ENCODE measurements at places on chromosomes 1 and 21.

- no peak for DNase-seq
Observed at GRCh38 chr1:5579966-5580365, 412.3 kb downstream of the NPHP4 start.

- DNase-seq, result no peak
Observed at GRCh38 chr1:206797534-206798383, 25.5 kb upstream of the IL10 start.

- DNase-seq, result no peak
Observed at GRCh38 chr1:43199093-43199726, 27.1 kb downstream of the CFAP57 start.

DNA sequence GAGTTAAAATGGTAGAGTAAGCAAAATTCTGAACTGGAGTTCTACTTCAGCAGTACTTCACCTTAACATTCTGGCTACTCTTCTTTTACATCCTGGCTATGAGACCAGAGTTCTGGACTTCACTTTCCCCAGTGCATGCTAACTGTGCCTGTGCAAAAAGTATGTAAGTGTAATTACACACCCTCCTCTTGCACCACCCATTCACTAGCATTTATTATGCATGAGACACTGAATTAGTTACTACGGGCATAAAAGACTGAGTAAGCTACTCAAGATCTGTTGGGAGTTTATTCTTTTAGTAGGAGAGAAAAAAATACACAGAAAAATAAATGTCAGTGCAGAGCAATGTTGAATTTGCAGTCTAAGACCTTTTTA, 87.2 kb downstream of the GIPC2 start:
- no peak for DNase-seq

DNA sequence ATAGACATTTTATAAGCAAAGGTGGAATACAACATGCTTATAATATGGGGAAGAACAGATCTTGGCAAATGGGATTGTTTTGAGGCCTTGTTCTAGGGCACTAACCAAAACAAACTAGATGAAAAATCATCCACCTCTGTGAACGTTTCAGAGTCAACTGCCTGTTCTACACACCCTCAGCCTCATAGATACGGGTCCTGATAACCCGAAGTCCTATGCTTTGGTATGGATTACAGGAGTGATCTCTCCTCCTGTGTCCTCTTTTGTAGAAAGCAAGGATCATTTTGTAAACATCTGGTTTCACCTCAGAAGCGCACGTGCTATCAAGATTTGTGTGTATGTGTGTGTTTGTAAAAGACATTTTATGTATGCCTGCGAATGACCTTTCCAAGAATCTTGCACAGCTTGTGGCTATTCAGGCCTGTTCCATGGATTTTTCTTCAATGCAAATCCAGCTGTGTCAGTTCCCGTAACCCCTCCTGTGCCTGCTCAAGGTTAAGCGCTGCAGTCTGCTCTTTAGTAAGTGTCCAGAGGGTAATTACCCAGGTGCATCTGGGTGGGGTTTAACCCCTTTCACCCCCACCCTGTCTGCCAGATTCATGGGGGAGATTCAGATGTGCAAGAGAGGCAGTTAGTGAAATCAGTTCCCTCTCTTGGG, 132.4 kb downstream of the ROR1 start:
- DNase-seq, result no peak

- no peak for DNase-seq
Observed at GRCh38 chr1:207217778-207218511, 103.5 kb upstream of the CD55 start.

GRCh38 chr1:233240371-233240770, 55.2 kb downstream of the PCNX2 start:
- DNase-seq, result no peak

DNA sequence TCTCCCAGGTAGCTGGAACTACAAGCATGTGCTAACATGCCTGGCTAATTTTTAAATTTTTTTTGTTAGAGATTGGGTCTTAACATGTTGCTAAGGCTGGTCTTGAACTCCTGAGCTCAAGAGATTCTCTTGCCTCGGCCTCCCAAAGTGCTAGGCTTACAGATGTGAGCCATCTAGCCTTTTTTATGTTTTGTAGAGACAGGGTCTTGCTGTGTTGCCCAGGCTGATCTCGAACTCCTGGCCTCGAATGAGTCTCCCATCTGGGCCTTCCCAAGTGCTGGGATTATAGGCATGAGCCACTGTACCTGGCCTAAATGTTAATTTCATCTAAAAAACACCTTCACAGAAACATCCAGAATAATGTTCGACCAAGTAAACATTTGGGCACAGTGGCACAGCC, 48.6 kb downstream of the FNBP1L start:
- no peak for DNase-seq

DNA sequence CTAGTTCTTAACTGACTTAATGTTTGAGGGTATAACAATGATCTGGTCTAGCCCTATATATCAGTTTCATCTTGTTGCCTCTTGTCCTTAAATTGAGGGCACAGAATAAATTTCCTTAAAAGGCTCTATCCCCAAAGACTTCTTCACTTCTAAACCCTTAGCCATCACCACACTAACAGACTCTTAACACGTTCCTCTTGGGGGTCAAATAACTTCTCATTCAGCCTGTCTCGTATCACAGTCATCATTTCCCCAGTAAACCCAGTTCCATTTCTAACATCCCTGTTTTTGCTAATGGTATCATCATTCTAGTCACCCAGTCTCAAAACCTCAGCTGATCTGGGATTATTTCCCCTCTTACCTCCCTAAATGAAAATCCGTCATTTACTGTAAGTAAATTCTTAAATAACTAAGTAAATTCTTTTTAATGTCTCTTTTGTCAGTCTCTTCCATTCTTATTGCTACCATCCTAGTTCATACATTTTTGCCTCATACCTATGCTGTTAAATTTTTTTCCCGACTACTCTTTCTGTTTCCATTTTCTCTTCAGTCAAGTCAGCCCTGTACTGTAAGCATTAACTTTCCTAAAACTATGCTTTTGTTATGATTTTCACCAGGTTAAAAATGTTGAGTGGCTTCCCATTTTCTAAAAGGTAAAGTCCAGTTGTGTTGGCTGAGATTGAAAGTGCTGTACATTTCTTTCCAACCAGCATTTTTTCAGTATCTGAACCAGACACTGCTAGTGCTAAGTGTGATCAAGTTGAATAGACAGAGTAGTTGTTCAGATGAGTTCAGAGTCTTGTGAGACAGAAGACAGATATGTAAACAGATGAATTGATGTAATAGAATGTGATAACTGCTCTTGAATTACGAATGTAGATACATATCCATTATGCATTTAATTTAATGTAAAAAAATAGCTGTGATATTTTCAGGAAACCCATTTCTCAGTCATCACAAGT, 6.9 kb downstream of the CTTNBP2NL start:
- DNase-seq, result no peak

- DNase-seq, result no peak
Observed at GRCh38 chr1:225418598-225418997, 9.2 kb downstream of the LBR start.

DNA sequence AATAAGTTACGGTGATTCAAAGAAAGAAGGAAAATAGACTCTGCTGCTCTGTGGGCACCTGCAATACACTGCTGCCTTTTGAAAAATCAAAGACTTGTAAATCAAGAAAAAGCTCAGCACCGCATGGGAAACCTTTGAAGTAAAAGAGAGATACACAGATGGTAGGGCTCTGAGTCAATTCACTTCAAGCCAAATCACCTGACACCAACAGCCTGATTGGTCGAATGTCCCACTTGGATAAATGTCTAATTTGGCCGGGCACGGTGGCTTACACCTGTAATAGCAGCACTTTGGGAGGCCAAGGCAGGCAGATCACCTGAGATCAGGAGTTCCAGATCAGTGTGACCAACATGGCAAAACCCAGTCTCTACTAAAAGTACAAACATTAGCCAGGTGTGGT, 19.2 kb upstream of the RCAN3 start:
- no peak for DNase-seq

- DNase-seq, result no peak
Observed at GRCh38 chr1:68011657-68012375, 38.6 kb downstream of the DIRAS3 start.

DNA sequence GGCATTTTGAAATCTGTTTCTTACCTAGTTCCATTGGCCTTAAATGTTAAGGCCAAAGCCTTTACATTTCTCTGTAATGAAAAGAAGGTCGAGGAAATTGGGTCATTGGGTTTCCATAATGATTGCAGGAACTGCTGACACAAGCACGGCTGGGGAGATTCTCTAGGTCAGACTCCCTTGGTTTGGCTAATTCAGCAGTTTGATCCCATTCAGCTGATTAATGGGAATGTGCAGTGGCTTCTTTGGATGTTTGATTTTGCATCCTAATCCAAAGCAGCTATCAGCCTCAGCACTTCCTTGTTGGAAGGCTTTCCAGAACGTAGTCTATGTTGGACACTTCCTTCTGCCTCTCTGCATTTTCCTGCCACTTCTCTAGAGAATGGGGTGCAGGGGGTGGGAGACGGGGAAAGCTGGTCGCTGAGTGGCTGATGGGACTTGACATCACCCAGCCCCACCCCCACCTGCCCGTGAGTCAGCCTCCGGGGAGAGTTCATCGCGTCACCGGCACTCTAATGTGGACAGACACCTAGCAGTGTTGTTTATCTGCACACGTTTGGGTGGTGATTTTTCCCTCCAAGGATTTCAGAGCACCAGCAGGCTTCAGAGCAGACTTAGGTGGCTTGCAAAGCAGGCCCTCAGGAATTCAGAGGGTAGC, 5.4 kb downstream of the PSEN2 start:
- DNase-seq, result no peak

- DNase-seq, result no peak
Observed at GRCh38 chr1:201890806-201891450, 2.2 kb downstream of the SHISA4 start.

DNA sequence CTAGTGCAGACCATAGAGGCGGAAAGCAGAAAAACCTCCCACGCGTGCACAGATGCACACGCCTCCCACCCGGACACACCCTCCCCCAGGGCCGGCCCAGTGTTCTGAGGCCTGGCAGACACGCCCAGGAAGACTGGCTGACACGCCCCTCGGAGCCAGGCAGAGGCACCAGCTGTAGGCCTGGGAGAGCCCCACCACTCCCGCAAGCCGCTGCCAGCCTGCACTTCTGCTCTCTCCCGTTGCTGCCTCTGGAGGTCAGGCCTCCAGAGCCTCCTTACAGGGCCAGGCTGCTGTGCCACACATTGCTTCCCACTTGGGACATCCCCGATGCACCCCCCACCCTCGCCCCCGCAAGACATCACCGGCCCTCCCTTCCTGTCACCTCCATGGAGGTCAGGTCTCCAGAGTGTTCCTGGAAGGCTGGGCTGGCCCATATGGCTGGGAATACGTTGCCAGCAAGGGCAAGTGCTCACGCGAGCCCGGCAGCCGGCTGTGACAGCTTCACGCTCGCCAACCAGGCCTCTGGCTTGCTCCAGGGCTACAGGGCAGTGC, 40.4 kb downstream of the CASZ1 start:
- DNase-seq, result peak; percentile 39

DNA sequence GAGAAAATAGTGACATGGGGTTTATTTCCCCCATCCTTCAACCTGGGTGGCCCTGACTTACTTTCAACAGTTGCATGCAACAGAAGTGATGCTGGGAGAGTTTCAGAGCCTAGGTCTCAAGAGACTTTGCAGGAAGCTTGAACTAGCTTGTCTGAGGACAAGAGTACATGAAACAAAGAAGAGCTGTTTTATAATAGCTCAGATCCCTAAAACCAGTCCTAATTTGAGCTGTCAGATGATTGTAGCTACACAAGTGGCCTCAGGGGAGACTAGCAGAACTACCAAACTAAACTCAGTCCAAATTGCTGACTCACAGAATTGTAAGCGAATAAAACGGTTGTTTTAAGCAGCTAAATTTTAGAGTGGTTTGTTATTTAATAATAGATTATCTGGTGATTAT, 17.1 kb downstream of the RC3H1 start:
- DNase-seq, result no peak

- no peak for DNase-seq
Observed at GRCh38 chr1:11227106-11228077, 35.0 kb downstream of the MTOR start.

DNA sequence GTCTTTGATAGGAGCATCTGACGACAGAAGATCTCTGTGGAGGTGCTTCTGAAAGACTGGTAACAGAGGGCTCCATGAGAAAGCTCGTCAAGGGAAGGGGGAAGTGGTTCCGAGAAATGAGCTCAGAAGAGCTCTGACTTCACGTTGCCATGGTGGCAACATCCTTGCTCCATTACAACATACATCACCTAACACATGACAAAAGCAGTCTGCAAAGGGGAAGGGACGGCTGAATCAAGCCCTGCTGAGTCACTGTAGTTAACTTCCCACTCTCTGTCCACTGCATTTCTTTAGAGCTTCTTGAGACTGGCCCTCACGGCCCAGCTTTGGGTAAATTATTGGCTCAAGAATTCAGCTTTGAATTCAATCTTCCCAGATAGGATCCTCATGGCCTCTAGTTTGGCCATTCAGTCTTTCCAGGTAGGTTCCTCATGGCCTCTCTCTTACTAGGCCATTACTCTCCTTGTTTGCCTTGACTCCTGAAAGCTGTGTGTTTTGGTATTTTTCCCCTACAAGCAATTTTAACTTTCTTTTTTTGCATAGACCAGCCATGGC, 88.0 kb upstream of the ZNF648 start:
- DNase-seq, result no peak

DNA sequence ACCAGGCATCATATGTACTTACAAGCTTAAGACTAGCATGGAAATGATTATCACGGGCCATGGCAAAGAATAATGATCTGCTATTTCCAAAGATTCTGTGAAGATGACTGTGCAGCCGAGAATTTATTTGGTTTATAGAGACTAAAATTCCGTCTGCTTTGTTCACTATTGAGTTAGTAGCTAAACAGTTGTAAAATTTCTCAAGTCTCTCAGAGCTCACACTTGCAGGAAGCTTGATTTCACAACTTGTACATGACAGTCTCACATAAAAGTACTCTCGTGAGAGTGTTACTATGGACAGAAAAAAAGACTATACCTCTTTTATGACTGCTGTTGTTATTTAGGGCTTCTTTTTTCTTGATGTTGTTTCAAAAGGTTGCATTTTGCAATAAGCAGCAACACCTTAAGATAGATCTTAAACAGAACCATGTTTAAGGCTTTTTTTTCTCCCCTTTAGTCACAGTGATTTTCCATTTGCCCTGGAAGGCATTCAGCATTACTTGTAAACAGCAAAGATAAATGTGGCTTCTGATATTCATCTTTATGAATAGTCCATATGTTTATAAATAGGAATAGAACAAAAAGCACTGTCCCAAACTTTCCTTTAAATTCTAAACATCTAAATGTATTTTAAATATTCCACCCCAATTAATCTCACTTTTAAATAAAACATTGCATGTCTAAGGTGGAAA, 24.8 kb downstream of the ST6GALNAC5 start:
- DNase-seq, result no peak

GRCh38 chr1:100721526-100722207, 2.1 kb downstream of the VCAM1 start:
- DNase-seq, result no peak

GRCh38 chr21:43931489-43931888, 66.5 kb downstream of the AGPAT3 start:
- no peak for DNase-seq

Measured in effector CD4-positive, alpha-beta T cell (primary cell).